ENCODE measurements at places on chromosomes 12 and 14.

- no peak for DNase-seq
Observed at GRCh38 chr12:107134558-107134957, 41.2 kb upstream of the CRY1 start.

DNA sequence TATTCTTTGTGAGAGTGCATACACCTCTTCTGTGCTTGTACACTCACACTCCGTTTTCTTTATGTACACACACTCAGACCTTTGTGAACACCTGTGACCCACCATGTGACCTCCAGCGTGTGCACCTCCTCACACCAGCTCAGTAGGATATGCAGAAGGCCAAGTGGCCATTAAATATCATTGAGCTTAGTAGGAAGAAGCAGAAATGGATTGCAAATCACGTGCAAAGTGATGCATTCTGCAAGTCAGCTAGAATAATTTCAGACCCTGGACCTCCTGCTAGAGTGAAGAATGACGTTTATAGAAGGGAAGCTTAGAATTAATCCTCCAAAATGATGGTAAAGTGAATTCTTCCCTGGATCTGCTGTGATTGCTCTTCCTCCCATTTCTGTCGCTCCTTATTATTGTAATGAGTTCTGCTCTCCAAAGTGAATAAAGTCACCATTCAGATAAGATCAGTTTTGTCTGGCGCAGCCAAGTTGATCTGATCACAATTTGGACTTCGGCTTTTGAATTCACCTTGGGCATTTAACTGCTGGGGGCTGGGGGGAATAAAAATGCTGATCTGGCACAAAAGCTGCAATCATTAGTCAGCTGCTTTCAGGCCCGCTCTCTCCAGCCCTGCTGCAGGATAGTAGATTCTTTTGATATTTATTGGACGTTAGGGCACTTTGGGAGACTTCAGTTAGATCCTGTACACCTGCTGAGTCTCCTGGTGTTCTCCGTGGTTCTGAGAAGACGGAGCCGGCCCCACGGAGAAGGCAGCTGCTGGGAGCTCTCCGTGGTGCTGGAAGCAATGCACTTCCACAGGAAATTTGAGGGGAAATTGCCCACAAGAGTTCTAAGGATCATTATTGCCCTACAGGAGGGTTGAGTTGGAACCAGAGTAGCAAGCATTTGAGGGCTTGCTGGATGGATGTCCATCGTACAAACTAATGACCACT lies 12.4 kb upstream of the NRXN3 start:
- no peak for DNase-seq

GRCh38 chr14:29584992-29585391 lies 342.7 kb downstream of the PRKD1 start:
- peak; percentile 56 for DNase-seq

- DNase-seq = no peak
Observed at GRCh38 chr12:130677957-130678558, 38.0 kb downstream of the RIMBP2 start.

GRCh38 chr12:45575823-45576475 lies 153.6 kb upstream of the ARID2 start:
- no peak for DNase-seq

- no peak for DNase-seq
Observed at GRCh38 chr12:108634341-108634751, 652 bp upstream of the SELPLG start.

- DNase-seq = no peak
Observed at GRCh38 chr12:122872815-122873361, 23.0 kb downstream of the VPS37B start.

DNA sequence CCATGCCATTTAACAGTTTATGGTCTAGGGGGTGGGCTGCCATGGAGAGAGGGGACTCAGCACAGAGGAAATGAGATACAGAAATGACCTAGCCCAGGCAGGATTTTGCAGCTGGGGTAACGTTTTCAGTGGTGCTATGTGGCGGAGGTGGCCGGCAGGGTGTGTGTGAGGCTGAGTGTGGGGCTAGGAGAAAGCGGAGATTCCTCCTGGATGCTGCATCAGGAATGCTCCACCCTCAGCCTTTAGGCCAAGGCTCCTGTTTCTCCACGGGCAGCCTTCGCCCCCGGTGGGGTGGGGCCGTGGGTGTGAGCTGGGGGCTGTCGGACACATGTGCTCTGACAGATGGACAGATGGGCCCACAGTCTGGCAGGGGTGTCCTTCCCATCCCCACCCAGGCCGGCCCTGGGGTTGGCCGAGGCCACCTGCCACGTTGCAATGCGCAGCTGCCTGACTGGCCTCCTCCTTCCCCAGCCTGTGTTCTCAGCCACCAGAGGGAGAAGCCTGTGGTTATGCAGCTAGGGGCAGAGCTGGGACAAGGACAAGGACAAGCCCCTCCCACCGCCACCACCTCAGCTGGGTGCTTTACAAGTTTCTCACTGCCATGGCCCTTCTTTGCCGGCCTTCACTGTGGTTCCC lies 44.3 kb downstream of the TEAD4 start:
- no peak for DNase-seq

DNA sequence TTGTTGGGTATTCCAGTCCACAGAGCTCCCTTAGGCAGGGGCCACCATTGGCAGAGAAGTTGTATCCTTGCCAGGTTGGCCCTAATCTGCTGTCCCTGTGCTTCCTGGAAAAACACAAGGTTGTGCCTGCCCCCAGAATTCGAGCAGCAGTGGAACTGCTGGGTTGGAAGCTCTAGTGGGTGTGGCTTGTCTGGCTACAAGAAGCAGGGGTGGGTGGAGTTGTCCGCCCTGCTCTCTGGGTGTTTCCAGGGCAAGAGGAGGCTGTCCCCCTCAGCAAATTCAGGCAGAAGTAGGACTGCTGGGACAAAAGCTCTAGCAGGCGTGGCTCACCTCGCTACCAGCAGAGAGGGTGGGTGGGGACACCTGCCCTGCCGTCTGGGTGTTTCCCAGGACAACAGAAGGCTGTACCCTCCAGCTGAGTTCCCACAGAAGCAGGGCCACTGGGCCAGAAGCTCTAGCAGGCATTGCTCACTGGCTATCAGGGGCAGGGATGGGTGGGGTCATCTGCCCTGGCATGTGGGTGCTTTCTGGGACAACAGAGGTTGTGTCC lies 72.8 kb upstream of the NPAS3 start:
- no peak for DNase-seq

GRCh38 chr14:79605849-79606248 lies 605.5 kb downstream of the DIO2 start:
- no peak for DNase-seq
